Glutamatergic neuron (in vitro differentiated cells): ENCODE measurements at places on chromosomes 3 and 15. TPM values are rescaled to one million over a fixed set of nuclear protein-coding genes. Genes with fewer than 3 reads are reported as not detected.

The SERPINI2 gene
- total RNA-seq, result not detected

GRCh38 chr3:99250821-99251355 is 349.4 kb upstream of the DCBLD2 start:
- H3K27ac ChIP-seq, result no peak overlapping the region
- no peak overlapping the region for H3K4me3 ChIP-seq
- H3K27me3 ChIP-seq, result no peaks in the 10 kb centered on the region
- H3K36me3 ChIP-seq, result no peaks in the 10 kb centered on the region
- no peak for DNase-seq

DNA sequence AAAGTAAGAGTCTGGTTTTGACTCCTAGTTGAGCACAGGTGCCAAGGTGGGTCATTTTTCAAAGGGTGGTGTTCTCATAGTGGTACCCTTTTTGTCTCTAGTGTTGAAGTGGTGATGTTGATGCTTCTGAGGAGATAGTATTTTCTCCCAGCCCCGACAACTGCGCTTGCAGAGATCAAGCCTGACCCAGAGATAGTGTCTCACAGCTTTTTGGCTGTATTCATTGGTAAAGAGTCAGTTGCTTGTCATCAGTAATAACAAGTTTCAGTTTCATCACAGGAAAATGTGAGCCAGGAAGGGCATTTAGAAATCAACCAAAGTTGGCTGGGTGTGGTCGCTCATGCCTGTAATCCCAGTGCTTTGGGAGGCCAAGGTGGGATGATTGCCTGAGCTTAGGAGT is 139.3 kb downstream of the NFKBIZ start:
- H3K27me3 ChIP-seq, result peaks cover 2% of the 10 kb centered on the region
- no peak for DNase-seq
- H3K36me3 ChIP-seq, result no peaks in the 10 kb centered on the region

- H3K36me3 ChIP-seq, result no peaks in the 10 kb centered on the region
- peaks cover 2% of the 10 kb centered on the region for H3K4me1 ChIP-seq
- H3K4me3 ChIP-seq, result peak overlapping the region; percentile 88
- DNase-seq, result no peak
Observed at GRCh38 chr3:156676768-156677479, 2.5 kb downstream of the TIPARP start.

DNA sequence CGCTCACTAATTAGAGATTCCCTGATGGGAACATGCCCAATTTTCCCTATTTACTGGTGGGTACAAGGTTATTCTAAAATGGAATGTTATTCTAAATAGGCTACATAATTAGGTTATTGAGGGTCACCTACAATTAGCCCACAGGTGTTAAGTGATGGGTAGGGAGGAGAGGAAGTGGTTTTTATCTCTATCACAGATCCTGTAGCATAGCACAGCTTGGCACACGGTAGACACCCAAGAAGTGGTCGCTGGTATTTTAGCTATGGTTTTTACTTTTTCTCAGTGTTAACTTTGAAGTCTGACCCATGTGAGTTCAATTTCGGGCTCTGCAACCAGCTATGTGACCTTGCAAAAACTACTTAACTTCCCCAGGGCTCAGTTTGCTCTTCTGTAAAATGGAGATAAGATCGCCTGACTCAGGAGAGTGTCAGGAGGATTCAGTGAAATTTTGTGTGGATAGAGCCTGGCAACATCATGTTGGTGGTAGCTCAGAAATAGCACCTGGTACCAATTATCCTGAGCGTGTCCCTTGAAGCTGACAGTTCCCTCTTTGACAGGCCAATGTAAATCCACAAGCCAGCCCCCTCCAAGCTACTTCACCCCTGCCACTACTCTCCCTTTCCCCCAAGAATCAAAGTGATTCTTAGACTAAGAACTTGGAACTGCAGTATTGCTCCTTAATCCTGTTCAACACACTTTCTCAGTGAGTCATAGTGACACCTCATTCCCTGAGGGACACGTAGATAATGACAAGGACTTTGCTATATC is 8.7 kb upstream of the LMCD1 start:
- peaks cover 3% of the 10 kb centered on the region for H3K27me3 ChIP-seq
- peaks cover 2% of the 10 kb centered on the region for H3K4me1 ChIP-seq
- no peaks in the 10 kb centered on the region for H3K36me3 ChIP-seq
- no peak for DNase-seq
- no peak overlapping the region for H3K27ac ChIP-seq

- DNase-seq, result no peak
- no peak overlapping the region for H3K27ac ChIP-seq
- peaks cover 15% of the 10 kb centered on the region for H3K4me1 ChIP-seq
- no peak overlapping the region for H3K4me3 ChIP-seq
- no peaks in the 10 kb centered on the region for H3K36me3 ChIP-seq
Observed at GRCh38 chr3:120875989-120876388, 32.0 kb upstream of the STXBP5L start.

GRCh38 chr3:172061724-172062184 is 22.4 kb downstream of the FNDC3B start:
- DNase-seq, result no peak
- H3K36me3 ChIP-seq, result no peaks in the 10 kb centered on the region
